ENCODE measurements at places on chromosomes 5 and 9.

DNA sequence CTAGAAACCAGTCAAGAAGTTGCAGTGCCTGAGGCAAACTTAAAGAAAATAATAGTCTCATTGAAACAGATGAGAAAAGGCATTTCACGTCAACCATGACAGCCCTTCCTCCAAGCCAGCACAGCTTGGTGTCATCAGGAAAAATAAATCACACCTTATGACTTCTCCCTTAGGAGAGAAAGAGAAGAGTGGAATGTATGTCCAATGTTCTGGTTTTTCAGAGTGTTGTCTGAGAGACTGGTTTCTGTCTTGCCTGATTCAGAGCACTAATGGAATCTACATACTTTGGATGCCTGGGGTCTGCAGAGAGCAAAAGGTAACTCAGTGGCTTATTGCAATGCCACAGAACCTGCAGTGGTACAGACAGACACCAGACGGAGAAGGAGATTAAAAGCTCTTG is 105.5 kb upstream of the PDE4D start:
- DNase-seq, result no peak

DNA sequence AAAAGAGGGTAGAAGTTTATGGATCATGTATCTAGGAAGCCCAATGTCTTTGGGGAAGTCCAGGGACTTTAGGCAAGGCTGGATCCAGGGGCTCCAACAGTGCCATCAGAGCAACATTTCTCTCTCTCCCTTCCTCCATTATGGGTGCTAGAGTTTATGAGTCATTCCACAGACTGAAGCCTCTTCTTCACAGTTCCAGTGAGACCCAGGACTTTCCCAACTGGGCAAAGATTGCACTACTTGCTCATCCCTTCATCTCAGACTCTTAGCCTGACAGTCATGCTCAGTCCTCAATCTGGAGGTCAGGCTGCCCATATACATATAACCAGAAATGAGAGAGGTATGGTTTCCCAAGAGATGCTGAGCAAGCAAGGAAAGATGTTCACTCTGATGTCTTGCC is 110.7 kb downstream of the FEM1C start:
- DNase-seq, result no peak

GRCh38 chr5:173733425-173733824 is 117.0 kb upstream of the BOD1 start:
- DNase-seq, result no peak

DNA sequence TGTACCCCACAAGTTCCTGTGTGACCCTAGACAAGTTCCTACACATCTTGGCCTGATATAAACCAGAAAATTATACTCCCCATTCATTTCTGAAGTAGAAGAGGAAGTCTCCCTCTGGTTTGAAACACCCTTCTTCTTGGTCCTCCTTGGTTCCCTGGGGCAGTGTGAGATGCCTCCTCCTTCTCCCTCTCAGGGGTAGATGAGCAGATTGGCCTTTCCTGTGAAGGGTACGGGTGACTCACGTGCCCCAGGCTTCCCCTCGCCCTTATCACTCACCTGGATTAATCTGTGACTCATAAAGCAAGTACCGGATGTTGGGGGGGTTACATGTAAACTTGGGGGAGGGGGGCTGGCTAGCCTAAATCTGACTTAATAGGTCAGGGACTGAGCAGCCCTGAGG is 11.1 kb upstream of the AQP3 start:
- peak; percentile 60 for DNase-seq

DNA sequence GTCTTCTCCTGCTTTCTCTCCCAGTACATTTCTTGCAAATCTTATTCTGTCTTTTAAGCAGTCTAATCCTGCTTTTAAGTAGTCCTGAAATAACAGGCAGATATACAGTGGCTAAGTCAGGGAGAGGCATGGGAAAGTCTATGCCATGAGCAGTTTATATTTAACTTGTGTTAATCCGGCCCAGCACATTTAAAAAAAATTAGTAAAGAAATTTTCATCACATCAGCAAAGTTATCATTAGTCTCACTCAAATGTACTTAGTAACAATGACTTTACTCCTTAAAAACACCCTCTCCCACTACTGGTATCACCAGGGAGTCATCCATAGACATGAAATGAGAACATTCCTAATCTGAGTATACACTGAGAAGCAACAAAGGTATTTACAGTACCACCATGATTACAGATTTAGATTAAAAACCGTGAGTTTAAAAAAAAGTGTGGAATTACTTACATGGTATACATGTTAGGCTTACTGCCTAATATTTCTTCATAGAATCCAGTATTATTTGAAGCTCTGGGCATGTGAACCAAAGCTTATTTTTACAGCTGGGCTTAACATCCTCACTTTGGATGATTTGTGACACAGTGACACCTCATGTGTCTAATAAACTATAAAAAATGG is 75.9 kb upstream of the DAB2 start:
- no peak for DNase-seq

GRCh38 chr5:135219868-135220267 is 179.2 kb downstream of the MACROH2A1 start:
- no peak for DNase-seq

- DNase-seq, result no peak
These were observed 435.3 kb downstream of the NR2F1-AS1 start for GRCh38 chr5:93145767-93146166.

DNA sequence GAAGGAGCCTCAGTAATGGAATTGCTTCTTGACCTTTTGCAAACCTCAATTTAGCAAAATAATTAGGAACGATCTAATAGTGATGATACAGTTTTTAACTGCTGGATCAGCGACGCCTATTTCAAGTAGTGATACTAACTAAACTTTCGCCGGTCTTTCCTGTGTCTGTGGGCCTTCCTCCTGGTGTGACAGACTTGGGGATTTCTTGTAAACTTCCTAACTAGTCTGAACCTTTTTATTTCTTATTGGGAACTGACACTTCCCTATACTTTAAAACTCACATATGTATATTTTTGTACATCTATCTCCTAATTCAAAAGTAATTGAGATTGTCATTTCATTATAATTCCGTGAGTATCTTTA is 15.2 kb downstream of the ITGA1 start:
- DNase-seq, result no peak

- DNase-seq, result no peak
These were observed 1037.8 kb downstream of the NR2F1-AS1 start for GRCh38 chr5:92543201-92543600.

DNA sequence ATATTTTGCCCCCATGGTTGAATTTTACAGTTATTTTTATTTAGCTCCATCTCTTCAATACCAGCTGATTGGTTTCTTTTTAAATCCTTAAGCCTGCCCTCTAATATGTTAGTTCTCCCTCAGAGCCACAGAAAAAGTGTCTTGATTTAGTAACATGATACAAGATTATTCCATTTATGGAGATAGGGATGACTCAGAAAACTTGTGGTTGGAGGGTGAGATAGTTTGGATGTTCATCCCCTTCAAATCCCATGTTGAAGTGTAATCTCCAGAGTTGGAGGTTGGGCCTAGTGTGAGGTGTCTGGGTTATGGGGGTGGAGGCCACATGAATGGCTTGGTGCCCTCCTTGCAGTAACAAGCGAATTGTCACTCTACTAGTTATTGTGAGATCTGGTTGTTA is 115.7 kb downstream of the FBXO38 start:
- no peak for DNase-seq

- DNase-seq, result no peak
These were observed 123.1 kb upstream of the PJA2 start for GRCh38 chr5:109532773-109533364.

DNA sequence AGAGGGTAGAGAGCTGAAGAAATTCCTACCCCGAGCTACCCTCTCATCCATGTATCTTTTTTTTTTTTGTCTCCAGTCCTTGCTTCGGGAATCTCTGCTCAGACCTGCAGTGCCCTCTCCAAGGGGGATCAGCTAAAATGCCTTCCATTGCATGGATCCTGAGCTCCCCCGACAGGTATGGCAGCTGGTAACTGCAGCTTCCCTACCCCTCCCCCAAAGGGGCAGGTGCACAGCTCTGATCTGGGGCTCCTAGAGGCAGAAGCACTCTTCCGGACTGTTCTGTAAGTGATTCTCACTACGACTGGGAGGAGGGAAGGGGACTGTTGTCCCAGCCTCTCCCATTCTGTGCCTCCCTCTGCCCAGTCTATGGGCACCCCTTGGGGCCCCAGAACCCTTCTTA is 169.6 kb downstream of the MELK start:
- no peak for DNase-seq

DNA sequence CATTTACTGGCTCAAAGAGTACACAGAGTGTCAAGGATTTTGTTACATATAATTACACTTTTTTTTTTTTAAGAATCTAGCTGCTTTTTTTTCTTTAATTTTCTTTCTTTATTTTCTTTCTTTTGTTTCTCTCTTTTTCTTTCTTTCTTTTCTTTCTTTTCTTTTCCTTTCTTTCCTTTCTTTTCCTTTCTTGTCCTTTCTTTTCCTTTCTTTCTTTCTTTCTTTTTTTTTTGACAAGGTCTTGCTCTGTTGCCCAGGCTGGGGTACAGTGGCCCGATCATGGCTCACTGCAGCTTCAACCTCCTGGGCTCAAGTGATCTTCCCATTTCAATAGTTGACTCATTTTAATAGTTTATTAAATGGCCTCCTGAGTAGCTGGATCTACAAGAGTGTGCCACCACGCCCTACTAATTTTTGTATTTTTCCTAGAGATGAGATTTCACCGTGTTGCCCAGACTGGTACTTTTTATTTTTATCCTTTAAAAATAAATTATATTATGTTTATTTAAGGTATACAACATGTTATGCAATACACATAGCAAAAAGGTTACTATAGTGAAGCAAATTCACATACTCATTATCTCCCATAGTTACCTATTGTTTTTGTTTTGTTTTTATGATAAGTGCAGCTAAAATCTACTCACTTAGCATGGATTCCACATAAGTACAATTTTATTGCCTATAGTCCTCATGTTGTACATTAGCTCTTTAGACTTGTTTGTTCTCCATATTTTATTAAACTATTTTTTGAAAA is 381.5 kb upstream of the KLF4 start:
- no peak for DNase-seq

GRCh38 chr5:141692919-141693725 is 11.1 kb upstream of the ARAP3 start:
- DNase-seq, result no peak

- no peak for DNase-seq
These were observed 60.1 kb upstream of the ITGA1 start for GRCh38 chr5:52727576-52727975.
